ENCODE measurements at places on chromosomes 3 and 15.

DNA sequence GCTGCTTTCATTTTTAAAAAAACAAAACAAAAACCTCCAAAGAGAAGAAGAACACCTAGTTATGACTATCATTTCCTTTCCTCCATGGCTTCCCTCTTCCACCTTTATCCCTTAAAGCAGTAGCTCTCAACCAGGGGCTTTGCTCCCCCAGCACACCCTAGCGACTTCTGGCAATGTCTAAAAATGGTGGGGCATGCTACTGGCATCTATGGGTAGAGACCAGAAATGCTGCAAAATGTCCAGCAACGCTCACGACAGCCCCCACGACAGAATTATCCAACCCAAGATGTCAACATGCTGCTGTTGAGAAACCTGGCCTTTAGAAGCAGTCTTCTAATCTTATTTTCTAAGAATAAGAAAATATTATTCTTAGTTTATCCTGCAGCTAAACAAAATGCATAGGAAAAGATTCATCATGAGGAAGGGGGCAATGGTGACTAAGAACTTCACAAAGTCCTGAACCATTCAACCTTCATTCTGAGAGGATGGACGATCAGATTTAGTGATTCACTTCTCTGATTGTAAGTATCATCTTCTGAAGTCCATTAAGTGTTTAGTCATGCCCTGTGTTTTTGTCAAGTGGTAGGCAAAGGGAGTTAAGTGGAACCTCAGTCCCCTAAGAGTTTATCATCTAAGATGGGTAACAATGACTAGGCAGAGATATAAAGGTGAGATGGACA is 81.7 kb downstream of the CCNL1 start:
- no peak for DNase-seq

DNA sequence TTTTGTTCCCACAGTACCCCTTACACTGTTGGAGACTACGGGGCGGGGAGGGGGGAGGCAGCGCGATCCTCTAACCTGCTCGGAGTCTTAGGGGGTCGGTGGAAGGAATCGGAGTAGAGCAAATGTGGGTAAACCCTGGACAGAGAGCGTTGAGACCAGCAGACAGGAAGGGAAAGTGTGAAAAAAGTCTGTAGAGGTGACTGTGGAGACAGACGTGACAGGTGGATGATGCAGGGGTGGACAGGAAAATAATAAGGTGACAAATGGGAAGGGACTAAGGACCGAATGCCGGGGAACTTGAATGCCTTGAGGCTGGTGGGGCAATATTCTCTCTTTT is 424 bp downstream of the EAF2 start:
- DNase-seq = no peak

- no peak for DNase-seq
These were observed 16.3 kb upstream of the EMC3 start for GRCh38 chr3:10002951-10003350.

- DNase-seq = no peak
These were observed 42.3 kb upstream of the KLHL25 start for GRCh38 chr15:85837011-85837433.

DNA sequence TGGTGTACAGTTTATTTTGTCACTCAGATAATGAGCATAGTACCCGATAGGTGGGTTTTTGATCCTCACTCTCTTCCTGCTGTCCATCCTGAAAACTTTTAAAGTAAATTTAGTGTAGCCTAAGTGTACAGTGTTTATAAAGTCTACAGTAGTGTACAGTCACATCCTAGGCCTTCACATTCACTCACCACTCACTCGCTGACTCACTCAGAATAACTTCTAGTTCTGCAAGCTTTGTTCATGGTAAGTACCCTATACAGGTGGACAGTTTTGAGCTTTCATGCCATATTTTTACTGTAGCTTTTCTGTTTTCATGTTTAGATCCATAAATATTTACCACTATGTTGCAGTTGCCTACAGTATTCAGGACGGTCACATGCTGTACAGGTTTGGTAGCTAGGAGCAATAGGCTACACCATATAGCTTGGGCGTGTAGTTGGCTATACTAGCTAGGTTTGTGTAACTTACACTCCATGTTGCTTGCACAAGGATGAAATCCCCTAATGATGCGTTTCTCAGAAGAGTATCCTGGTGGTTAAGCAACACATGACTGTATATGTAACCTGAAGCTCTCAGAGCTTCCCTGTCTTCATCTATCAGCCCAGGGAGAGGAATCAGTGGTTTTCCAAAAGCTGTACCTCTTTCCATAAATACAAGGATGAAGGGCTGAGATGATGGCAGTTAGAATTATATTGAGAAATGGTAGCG is 87.6 kb upstream of the SLC25A26 start:
- no peak for DNase-seq

DNA sequence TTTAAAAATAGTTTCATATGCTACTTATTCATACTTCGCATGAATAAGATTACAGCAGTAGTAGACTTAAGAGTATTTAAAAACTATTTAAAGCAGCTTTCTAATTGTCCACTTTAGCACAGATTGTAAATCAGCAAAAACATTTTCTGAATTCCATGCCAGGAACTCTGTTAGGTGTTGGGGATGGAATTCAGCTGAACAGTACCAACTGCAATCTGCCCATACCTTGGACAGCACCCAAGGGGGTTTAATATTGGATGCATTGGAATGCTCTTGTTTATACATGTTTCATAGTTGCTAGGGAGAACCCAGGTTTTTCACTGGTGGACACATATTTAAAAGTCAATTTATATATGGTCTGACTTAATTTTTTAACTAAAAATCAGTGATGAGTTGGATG is 74.8 kb downstream of the PPM1L start:
- no peak for DNase-seq

DNA sequence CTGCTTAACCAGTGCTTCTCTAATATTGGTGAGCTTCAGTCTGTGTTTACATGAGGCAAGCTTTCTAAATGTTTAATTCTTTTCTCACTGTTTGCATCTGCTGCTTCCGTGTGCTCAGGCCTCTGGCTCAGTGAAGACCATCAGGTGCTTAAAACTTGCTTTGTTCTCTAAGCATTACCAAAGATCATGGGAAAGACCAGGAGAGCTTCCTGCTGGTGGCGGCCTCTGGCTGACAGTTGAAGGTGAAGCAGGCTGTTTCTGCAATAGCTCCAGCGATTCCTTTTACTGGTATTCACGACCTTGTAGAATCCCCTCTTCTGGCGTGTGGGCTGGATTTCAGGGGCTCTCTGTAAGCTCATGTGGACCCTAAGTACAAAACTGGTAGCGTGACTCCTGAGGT is 45.1 kb downstream of the EDEM1 start:
- DNase-seq = no peak

DNA sequence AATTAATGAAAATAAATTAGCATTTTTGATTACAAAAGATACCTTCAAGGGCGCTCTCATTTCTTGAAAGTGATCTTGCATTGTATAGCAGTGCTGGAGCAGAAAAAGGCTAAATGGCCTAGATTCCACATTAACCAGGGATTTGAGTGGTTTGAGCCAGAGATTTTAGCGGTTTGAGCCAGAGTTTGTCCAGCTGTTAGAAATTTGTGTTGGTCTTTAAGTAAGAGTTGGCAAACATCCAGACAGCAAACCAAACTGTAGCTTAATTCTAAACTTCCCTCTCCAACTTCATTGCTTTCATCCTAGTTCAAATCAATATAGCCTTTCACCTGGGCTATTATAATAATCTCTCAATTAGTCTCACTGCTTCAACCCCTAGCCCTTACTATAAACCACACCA is 351.7 kb downstream of the IGSF11 start:
- DNase-seq = no peak

- peak; percentile 58 for DNase-seq
These were observed at the start of gene GRM2 for GRCh38 chr3:51706788-51707731. Gene GRM2 (plus strand): TSS chr3:51707068. CDS start chr3:51708984, 1,916 bp downstream.

DNA sequence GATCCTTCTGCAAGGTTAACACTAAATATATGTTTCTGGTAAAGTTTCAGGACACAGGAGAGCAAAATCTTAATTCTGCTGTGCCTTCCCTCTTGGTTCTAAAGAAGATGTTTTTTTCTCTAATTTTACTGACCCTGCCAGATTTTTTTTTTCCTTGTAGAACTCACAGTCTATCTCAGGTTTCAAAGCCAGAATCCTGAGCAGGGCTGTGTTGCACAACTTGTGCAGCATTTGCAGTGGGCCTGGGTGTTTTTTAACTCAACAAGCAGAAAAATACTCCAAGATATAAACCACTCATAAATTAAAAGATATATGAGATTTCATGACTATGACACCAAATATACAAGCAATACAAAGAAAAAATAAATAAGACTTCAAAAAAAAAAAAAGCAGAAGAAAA is 40.2 kb upstream of the ARF4 start:
- no peak for DNase-seq

DNA sequence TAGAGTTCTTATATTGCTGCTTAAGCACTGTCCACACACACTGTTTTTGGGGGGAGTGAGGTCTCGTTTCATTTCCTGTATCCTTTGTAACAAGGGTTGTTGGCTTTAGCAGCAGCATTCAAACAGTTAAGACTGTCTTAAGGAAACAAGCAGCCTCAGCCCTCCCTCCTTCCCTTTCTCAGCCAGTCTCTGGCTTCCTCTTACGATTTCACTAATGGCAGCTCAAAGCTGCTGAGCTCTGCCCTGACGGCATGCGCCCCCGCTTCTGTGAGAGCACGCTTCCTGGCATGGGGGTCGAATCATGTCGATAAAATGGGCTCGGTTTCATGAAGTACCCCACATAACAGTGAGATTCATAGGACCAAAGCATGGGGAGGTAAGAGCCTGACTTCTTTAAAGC is 105.0 kb downstream of the KLHL25 start:
- no peak for DNase-seq

DNA sequence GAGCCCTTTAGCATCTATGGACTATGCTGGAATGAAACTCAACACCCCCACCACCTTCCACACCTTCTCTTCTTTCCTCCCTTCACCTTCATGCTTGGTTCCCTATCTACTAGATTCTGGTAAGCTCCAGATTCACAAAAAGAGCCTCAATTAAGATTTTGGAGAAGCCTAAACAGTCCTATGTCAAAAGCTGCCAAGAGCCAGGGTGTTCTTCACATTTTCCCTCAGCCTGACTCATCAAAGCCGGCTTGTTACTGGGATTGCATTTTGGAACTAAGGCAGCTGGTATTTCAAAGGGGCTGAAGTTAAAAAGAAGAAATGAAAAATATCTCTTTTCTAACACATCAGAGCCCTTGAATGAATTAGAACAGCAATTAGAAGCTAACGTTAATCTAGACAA is 247.7 kb downstream of the MYRIP start:
- DNase-seq = no peak

DNA sequence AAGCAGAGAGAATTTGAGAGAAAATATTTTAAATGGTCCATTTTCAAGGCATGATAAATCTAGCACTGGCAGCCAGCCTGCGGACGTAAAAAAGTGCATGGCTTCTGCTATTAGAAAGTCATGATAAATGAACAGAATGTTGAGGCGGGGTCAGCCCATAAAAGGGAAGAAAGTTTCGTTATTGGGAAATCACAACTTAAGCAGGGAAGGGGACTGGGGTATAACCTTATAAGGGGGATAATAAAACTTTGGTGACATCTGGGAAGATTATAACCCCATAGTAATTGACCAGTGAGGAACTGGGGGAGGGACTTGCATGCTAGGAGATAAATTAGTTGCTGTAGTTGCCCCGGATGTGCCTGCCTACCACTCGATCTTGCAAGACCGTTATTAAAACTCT is 88.4 kb upstream of the PLSCR4 start:
- DNase-seq = no peak

DNA sequence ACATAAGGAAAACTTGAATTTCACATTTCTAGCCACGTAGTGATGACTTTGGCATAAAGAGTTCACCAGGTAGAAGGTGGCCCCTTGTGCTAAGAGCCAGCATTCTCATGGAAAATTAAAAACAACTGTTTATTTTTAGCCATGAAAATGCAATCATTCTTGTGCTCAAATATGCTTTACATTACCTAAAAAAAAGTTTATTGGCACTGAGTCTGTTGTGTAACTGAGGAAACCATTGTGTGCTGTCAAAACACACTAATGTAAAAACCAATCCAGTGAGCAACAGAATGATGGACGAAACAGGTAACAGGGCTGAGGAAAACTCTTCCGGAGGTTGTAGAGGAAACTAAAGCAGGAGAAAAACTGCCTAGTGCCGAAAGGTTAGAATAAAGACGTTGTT is 287.0 kb upstream of the TMC3 start:
- no peak for DNase-seq

DNA sequence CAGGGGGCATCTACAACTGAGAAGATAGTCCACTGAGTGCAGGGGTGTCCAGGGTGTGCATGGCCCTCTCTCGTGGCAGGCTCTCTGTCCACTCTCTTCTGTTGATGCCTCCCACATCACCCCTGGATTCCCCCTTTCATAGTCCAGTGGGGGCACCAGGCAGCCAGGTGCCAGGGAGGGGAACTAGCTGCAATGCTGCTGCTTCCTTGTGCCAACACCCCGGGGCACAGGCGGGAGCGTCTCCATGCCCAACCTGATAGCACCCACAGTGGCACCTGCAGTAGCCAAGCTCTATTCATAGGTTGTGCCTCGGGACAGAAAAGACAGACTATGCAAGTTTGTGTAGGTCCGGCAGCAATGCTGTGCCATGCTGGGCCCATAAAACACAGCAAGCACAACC is 11.7 kb downstream of the DUOX2 start:
- DNase-seq = no peak
